ENCODE measurements at places on chromosomes 6 and 20.

DNA sequence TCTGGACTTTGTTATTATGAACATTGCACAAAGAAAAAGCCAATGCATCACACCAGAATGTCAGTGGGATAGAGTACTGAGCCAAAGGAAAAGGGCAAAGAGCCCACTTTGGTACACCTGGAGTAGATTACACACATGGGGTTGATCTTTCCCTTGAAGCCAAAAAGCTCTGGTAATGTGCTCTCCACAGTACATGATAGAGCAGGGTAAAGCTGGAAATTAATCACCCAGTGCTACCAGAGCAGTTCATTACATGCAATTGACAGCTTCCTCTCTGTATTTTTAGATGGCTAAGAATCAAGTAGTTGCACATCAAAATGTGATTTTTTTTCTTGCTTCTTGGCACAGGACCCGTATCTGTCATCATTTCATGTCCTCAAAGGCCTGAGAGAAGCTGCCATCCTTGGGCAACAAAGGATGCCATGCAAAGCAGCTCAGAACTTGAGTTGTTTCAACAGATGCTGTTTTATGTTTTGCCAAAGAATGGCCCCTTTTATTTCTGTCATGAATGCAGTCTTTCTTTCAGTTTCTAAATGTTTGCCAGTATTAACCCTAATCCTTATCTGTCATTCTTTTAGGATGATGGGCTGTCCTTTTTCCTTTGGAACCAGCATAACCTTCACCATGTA is 88.1 kb downstream of the HDGFL1 start:
- no peak for DNase-seq

DNA sequence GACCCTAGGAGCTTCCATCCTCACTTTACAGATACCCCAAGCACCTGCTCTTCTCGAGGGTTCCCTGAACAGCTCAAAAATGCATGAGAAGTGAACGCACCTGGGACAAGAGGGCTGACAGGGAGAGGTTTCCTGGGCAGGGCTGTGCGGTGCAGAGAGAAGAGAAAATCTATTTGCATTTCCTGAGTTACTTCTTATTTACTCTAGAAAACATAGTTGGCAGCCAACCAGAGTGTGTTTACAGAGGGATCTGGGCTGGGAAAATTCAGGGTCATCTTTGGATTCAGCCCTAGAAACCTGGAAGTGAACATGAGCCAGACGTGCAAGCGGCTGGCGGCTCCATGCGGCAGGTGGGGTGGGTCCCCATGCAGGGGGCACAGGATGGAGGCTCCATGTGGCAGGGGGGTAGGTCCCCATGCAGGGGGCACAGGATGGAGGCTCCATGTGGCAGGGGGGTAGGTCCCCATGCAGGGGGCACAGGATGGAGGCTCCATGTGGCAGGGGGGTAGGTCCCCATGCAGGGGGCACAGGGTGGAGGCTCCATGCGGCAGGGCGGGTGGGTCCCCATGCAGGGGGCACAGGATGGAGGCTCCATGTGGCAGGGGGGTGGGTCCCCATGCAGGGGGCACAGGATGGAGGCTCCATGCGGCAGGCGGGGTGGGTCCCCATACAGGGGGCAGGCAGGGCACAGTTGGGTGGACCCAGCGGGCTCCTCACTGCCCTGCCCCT is 342.0 kb downstream of the TAF4 start:
- no peak for DNase-seq

GRCh38 chr6:129785047-129785755 is 75.2 kb upstream of the ARHGAP18 start:
- no peak for DNase-seq

DNA sequence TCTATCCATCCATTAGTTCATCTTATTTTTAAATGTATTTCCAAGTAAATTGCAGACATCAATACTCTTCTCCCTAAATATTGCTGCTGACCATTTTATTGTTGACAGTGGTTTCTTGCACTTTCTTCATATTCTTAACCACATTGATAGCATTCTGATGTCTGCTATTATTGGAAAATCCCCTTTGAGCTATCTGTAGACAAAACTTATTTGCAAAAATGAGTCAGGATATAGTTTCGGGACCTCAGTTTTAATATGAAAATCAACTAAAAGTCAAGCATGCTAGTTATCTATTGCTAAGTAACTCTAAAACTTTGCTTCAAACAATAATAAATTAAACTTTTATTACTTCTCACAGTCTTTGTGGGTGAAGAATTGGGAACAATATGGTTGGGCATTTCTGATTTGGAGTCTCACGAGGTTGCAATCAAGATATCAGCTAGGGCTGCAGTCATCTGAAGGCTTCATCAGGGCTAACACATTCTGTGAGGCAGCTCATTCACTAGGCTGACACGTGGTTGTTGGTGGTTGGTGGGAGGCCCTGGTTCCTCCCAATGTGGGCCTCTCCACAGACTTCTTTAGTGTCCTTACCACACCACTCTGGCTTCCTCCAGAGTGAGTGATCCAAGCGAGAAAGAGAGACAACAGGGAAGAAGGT is 32.7 kb downstream of the CD109 start:
- peak; percentile 69 for DNase-seq

DNA sequence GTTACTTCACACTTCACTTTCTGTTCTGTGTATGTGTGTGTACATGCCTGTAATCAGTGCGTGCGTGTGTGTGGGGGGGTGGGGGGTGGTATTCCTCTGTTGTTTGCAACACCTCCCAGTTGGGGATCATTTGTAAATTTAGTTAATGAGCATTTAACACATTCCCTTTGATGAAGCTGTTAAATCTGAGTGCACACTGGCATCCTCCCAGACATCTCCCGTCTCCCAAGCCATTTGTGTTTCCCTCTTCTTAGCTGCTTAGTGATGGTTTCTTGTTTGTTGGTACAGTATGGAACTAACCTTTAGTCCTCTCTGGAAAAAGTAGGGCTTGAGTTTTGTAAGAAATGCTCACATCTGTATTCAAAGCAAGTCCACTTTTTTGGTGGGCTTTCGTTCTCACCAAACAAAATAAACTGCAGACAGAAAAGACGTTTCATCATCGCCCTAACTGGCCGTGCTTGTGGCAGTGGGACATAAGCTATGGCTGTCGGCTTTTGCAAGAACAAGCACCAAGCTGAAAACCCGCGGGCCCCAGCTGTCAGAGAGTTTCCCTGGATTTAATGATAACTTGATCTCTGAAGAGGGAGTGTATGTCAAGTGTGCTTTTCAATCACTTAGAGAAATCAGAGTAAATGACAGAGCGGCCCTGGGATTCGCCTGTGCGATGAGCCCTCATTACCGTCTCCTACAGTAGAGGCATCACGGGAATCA is 54.9 kb upstream of the SASH1 start:
- no peak for DNase-seq

DNA sequence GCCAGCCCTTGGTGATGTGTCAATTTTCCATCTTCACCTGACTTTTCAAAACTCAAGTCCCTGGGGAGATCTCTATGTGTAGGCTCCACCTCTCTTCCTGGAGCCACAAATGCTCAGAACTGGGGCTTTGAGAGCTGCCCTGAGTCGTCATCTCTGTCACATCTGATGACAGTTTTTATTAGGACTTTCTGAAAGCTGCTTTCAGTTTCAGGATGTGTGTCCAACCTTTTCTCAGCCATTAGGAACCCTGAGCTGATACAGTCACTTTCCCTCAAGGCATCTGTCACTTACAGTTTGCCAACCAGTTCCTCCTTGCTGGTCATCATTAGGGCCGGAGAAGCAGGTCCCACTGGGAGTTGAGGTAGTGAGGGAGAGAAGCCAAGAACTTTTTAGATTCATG is 365.9 kb upstream of the CHD6 start:
- DNase-seq = no peak

Data from inflammatory macrophage treated with lipopolysaccharide for 4 hours (primary cell).